AML-193 (cell line): ENCODE measurements at places on chromosomes 4 and X.

- no peak for DNase-seq
Observed at GRCh38 chr4:84995386-84995785, 28.9 kb upstream of the WDFY3 start.

DNA sequence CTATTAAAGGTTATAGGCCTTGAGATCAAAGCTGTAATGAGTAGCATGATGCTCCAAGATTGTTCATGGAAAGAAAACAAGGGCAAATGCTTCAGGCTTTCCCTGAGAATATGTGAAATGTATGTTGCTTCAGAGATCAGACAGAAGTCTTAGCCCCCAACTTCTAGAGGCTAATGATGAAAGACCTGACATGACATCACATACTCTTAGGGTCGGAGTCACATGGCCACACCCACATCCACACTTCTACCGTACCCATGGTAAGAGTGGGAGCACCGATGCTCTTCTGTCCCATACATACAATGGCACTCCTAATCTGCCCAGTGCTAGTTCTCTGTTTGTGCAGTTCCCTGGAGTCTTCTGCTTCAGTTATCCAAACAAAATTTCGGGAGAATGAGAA, 111.9 kb upstream of the ACSL4 start:
- DNase-seq = no peak

- no peak for DNase-seq
Observed at GRCh38 chr4:2306773-2307410, 45.0 kb upstream of the MXD4 start.

DNA sequence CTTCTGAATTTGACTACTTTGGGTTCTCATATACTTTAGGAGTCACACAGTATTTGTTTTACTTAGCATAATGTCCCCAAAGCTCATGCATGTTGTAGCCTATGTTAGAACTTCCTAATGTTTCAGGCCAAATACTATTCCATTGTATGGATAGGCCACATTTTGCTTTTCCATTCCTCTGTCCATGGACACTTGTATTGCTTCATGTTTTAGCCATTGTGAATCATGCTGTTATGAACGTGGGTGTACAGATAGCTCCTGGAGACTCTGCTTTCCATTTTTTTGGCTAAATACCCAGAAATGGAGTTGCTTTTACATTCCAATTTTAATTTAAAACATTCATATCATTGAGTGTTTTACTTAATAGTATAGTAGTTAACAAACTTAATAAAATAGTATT, 54.5 kb downstream of the HTT start:
- no peak for DNase-seq

- DNase-seq = no peak
Observed at GRCh38 chrX:71454222-71454621, 78.7 kb upstream of the OGT start.

DNA sequence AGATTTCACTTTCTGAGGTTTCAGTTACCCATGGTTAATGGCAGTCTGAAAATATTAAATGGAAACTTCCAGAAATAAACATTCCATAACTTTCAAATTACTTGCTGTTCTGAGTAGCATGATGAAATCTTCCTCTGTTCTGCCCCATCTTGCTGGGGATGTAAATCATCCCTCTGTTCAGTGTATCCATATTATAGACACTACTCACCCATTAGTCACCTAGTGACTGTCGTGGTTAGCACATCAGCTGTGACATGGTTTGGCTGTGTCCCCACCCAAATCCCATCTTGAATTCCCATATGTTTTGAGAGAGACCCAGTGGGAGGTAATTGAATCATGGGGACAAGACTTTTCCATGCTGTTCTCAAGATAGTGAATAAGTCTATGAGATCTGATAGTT, 125.5 kb upstream of the GIMD1 start:
- no peak for DNase-seq

DNA sequence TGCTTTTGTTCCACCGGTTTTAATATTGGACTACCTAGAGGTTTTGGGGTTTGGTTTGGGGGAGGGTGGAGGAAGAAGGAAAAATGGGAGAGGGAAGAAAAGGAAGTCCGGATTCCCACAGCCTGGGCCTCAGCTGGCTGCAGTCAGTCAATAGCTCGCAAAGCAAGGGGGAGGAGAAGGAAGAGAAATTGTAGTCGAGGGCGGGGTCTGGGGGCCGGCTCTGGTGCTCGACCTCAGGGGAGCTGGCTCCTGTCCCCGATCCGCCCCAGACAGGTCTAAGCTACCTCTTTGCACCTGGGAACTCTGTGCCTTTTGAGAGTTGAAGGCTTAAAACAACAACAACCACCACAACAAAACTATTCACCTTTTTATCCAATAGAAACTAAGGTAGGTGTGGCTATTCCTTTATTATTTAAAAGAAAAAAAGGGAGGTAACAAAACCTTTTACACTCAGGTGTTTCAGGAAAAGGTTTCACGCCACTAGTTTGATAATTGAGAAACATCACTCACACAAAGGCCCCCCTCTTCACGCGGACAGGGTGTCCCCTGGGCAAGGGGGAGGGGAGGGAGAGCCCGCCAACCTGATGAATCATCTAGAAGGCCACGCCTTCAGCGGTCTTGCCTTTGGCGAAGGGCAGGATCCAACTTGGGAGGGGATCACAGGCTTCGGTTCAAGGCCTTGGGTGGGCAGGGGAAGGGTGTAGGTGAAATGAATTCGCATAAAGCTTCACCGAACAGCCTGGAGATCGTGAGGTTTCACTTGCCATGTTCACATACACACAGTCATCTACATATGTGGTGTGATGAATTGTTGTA, 1.6 kb upstream of the LNX1 start:
- no peak for DNase-seq

GRCh38 chr4:177265729-177266128, 43.9 kb upstream of the NEIL3 start:
- DNase-seq = no peak

GRCh38 chrX:149284616-149285015, 220.5 kb downstream of the IDS start:
- DNase-seq = no peak

DNA sequence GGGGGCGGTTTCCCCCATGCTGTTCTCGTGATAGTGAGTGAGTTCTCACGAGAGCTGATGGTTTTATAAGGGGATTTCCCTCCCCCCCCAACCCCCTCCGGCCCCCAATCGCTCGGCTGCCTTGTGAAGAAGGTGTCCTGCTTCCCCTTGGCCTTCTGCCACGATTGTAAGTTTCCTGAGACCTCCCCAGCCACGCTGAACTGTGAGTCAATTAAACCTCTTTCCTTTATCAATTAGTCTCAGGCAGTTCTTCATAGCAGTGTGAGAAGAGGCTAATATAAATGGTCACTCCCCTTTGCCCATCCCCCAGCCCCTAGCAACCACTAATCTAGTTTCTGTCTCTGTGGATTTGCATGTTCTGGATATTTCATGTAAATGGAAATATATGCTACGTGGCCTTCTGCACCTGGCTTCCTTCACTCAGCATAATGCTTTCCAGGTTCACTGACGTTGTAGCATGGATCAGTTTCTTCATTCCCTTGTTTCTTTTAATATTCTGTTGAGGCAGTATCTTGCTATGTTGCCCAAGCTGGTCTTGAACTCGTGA, 16.4 kb downstream of the GPR143 start:
- DNase-seq = no peak

DNA sequence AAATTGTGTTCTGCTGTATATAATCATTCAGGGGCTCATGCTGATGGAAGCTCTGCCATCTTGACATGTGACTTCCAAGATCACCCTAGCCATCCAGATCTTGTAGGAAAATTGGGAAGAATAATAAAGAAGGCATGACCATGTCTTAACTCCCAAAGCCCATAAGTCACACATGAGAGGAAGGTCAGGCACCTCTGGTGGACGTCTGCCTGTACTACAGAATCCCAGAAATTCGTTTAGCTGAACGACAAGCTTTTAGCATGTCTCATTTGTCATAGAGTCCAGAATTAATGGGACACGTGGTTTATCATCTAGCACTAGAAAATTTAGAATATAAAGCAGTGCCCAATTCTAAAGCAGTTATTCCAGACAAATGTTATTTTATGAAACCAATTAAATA, 212.7 kb downstream of the CENPC start:
- DNase-seq = peak; percentile 10

DNA sequence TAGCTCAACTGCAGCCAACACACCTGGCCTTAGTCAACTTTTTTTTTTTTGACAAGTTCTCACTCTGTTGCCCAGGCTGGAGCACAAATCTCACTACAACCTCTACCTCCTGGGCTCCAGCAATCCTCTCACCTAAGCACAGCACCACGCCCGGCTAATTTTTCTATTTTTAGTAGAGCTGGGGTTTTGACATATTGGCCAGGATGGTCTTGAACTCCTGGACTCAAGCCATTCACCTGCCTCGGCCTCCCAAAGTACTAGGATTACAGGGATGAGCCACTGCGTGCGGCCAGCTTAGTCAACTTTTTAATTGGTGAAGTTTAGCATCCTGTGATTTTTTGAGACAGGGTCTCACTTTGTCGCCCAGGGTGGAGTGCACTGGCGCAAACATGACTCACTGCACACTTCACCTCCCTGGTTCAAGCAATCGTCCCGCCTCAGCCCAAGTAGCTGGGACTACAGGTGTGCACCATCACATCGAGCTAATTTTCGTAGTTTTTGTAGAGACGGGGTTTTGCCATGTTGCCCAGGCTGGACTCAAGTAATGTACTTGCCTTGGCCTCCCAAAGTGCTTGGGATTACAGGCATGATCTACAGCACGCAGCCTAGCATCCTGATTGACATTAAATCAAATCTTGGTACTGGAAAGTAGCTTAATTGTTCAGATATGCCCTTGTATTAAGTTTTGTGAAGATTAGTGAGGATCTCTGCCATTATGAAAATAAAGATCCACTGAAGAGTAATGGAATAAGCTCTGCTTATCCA, 8.3 kb downstream of the HNRNPDL start:
- no peak for DNase-seq

GRCh38 chr4:45453258-45453853, 670.5 kb downstream of the GABRG1 start:
- DNase-seq = peak; percentile 51

DNA sequence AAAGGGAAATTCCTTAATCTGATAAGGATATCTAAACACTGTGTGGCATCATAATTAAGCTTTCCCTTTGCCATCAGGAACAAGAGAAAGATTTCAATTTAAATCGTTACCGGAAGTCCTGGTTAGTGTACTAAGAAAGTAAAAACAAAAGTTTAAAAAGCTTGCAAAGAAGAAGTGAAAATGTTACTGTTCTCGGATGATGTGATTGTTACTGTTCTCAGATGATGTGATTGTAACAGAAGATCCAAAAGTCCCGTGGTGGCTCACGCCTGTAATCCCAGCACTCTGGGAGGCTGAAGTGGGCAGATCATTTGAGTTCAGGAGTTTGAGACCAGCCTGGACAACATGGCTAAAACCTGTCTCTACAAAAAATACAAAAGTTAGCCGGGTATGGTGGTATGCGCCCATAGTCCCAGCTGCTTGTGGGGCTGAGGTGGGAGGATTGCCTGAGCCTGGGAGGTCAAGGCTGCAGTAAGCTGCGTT, 62.5 kb downstream of the RGS12 start:
- DNase-seq = no peak
